ENCODE measurements at places on chromosomes 3 and 15. TPM values are rescaled to one million over a fixed set of nuclear protein-coding genes. Genes with fewer than 3 reads are reported as not detected.

DNA sequence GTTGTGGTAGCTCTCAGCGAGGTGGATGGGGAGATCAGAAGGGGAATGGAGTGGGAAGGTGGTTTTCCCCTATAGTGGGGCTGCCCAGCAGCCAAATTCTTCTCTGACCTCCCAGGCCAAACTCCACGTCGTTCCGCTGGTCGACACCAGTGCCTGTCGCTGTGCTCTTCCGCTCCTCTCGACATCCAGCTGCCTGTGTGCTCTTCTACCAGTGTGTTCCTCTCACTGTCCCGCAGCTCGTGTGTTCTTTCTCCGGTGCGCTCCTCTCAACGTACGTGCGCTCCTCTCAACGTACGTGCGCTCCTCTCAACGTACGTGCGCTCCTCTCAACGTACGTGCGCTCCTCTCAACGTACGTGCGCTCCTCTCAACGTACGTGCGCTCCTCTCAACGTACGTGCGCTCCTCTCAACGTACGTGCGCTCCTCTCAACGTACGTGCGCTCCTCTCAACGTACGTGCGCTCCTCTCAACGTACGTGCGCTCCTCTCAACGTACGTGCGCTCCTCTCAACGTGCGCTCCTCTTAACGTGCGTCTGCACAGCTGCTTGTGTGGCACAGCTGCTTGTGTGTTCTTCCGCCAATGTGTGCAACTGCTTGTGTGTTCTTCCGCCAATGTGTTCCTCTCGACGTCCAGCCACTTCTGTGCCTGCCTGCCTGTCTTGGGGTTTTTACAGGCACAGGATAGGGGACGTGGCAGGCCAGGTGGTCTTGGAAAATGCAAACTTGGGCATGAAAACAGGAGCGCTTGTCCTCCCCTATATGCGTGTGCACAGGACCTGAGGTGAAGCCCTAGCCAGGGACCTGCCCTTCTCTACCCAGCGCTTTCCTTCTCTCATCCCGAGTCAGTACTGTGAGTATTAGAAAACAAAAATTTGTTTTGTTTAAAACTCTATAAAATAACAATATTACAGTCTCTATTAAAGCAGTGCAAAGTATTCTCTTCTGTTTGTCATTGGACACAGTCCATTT lies 991.1 kb downstream of the GBE1 start:
- no peaks in the 10 kb centered on the region for H3K4me1 ChIP-seq
- DNase-seq, result no peak
- peak overlapping the region; percentile 1 for H3K4me3 ChIP-seq
- H3K36me3 ChIP-seq, result no peaks in the 10 kb centered on the region
- H3K27me3 ChIP-seq, result no peaks in the 10 kb centered on the region

Gene B3GNT5
- total RNA-seq, result 25.0 TPM

Gene NRROS
- 38.2 TPM for total RNA-seq

- H3K36me3 ChIP-seq, result no peaks in the 10 kb centered on the region
- H3K4me3 ChIP-seq, result no peak overlapping the region
- H3K27me3 ChIP-seq, result no peaks in the 10 kb centered on the region
- no peak for DNase-seq
Observed at GRCh38 chr3:76352511-76353284, 567.3 kb upstream of the ZNF717 start.

DNA sequence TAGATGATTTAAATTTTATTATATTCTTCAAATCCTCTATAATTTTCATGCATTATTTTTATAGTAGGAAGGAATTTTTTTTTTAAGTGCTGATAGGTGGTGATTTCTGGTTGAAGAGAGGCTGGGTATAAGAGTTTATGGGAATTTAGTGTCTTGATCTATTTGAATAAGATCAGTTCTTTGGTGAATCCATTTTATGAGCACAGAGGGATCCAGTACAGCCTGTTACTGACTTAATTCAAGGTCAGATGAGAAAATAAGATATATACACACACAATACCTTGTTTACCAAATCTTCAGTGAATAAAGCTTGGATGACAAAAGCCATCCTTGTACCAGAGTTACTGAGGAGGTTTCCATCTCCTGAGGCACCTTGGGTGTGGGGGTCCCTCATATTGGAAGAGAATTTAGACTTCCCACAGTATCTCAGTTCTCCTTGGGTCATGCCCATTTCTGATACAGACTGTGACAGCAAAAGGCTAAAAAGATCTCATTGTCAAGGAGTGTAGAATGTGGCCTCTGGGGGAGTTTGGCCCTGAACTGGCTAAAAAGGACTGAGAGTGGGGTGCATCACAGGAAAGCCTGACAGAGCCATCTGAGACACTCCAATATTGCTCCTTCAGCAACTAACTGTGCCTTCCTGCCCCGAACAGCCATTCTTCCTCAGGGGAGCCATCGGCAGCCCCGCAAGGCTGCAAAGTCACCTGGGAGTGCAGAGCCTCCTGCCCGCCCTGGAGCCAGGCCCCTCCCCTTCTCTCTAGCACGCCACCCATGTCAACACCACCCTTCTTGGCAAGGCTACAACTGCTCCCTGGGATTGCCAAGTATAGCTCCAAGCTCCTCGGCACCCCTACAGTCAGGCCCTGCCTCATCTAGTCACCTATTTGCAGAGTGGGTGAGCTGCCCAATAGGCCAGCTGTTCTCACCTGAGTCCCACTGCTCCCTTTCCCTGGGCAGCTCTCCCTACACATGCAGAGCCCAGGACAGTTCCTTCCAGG lies 43.1 kb upstream of the HACD2 start:
- H3K4me3 ChIP-seq, result no peak overlapping the region
- H3K4me1 ChIP-seq, result no peaks in the 10 kb centered on the region

DNA sequence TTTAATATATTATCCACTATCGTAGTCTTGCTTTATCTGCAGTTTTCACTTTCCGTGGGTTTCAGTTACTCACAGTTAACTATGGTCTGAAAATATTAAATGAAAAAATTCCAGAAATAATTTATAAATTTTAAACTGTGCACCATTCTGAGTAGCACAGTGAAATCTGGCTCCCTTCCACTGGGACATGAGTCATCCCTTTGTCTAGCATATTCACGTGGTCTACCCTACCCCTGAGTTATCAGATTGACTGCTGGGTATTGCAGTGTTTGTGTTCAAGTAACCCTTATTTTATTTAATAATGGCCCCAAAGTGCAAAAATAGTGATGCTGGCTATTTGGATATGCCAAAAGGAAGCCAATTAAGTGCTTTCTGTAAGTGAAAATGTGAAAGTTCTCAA lies 539.5 kb upstream of the AGTR1 start:
- no peaks in the 10 kb centered on the region for H3K27me3 ChIP-seq
- H3K4me1 ChIP-seq, result no peaks in the 10 kb centered on the region
- H3K36me3 ChIP-seq, result no peaks in the 10 kb centered on the region
- H3K4me3 ChIP-seq, result no peak overlapping the region
- H3K27ac ChIP-seq, result no peak overlapping the region

Gene IL5RA
- not detected for total RNA-seq

DNA sequence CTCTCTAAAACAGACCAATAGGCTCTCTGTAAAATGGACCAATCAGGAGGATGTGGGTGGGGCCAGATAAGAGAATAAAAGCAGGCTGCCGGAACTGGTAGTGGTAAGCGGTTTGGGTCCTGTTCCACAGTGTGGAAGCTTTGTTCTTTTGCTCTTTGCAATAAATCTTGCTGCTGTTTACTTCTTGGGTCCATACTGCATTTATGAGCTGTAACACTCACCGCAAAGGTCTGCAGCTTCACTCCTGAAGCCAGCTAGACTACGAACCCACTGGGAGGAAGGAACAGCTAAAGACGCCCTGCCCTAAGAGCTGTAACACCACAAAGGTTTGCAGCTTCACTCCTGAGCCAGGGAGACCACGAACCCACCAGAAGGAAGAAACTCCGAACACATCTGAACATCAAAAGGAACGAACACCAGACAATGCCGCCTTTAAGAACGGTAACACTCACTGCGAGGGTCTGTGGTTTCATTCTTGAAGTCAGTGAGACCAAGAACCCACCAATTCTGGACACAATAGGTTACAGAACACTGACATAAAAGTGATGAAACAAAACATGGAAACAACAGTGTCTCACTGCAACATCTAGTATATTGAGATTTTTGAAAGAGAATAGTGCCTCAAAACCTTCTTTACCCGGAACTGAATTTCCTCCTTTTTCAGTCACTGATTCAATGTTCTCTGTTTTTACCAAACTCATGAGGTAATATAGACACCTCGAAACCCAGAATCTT lies 28.8 kb upstream of the PLSCR2 start:
- H3K27me3 ChIP-seq, result peaks cover 6% of the 10 kb centered on the region
- peak overlapping the region; percentile 79 for H3K27ac ChIP-seq
- peaks cover 24% of the 10 kb centered on the region for H3K4me1 ChIP-seq
- peak; percentile 85 for DNase-seq

DNA sequence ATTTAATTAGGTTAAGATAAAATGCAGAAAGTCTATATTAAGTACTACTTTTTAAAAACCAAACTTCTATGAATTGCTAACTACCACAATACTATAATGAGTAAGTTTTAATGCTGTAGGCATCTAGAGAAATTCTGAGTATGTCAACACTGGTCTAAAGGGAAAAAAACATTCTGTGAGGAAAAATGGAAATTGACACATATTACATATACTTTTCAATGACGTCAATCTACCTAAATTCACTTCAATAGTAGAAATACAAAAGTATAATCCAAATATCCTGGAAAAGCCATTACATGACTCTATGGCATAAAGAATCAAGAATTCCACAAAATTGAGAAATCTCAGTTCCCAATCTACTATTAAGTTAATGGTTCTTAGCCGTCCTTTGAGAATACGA lies 2.2 kb downstream of the SECISBP2L start:
- DNase-seq, result no peak
- H3K27me3 ChIP-seq, result no peaks in the 10 kb centered on the region
- H3K27ac ChIP-seq, result no peak overlapping the region
- H3K4me3 ChIP-seq, result peak overlapping the region; percentile 98

Gene C2CD4A
- 0.05 TPM for total RNA-seq

Gene FOXB1
- total RNA-seq, result 0.68 TPM

- H3K4me1 ChIP-seq, result peaks cover 11% of the 10 kb centered on the region
- H3K4me3 ChIP-seq, result peak overlapping the region; percentile 77
- H3K36me3 ChIP-seq, result no peaks in the 10 kb centered on the region
- H3K27me3 ChIP-seq, result peaks cover 38% of the 10 kb centered on the region
Observed at GRCh38 chr15:99105514-99106341, 848 bp downstream of the SYNM start.

Gene MYRIP
- not detected for total RNA-seq

Gene CEMIP
- not detected for total RNA-seq

DNA sequence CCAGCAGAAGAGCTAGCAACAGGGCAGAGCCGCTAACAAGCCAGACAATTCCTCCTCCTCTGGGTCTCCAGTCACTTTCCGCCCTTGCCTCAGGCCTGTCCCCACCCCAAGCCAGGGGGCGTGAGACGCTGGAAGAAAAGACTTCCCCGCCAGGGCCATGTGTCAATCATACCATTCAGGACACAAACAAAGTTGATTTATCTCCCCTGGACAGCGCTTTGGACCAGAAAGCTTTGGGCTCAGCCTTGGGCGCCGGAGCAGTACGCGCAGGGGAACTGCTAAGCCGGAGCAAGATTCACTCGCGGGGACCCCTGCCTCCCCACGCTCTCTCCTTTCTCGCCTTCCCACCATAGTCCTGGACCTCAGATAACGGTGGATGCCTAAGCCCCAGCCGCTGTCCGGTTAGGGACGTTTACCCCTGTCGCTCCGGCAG lies 479 bp downstream of the LRRC2 start:
- no peak overlapping the region for H3K27ac ChIP-seq
- no peak for DNase-seq
- peaks cover 12% of the 10 kb centered on the region for H3K4me1 ChIP-seq
- H3K36me3 ChIP-seq, result no peaks in the 10 kb centered on the region

Gene RBPMS2
- not detected for total RNA-seq

DNA sequence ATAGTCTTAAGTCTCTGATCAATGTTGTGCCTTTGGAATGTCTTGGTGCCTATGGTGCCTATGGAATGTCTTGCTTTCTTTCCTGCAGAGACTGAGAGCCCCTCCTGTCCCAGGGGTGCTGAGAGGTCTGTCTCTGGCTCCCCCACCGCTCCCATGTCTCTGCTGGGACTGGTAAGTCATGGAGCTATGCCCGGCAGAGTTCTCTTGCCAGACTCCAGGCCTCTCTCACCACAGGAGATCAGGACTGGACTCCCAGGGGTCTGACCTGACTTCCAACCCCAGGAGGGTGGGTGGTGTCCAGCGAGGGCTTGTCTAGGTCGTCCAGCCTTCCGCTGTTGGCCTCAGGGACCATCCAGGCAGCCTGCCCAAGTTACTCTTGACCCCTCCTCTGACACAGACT lies 14.0 kb upstream of the CYP11A1 start:
- peaks cover 79% of the 10 kb centered on the region for H3K4me1 ChIP-seq
- H3K27ac ChIP-seq, result peak overlapping the region; percentile 82
- no peaks in the 10 kb centered on the region for H3K36me3 ChIP-seq
- no peak overlapping the region for H3K4me3 ChIP-seq
- H3K27me3 ChIP-seq, result no peaks in the 10 kb centered on the region
- no peak for DNase-seq

GRCh38 chr3:106514431-106514830 lies 645.6 kb upstream of the CBLB start:
- H3K4me1 ChIP-seq, result peaks cover 2% of the 10 kb centered on the region
- no peak overlapping the region for H3K27ac ChIP-seq
- no peaks in the 10 kb centered on the region for H3K36me3 ChIP-seq
- no peak overlapping the region for H3K4me3 ChIP-seq

DNA sequence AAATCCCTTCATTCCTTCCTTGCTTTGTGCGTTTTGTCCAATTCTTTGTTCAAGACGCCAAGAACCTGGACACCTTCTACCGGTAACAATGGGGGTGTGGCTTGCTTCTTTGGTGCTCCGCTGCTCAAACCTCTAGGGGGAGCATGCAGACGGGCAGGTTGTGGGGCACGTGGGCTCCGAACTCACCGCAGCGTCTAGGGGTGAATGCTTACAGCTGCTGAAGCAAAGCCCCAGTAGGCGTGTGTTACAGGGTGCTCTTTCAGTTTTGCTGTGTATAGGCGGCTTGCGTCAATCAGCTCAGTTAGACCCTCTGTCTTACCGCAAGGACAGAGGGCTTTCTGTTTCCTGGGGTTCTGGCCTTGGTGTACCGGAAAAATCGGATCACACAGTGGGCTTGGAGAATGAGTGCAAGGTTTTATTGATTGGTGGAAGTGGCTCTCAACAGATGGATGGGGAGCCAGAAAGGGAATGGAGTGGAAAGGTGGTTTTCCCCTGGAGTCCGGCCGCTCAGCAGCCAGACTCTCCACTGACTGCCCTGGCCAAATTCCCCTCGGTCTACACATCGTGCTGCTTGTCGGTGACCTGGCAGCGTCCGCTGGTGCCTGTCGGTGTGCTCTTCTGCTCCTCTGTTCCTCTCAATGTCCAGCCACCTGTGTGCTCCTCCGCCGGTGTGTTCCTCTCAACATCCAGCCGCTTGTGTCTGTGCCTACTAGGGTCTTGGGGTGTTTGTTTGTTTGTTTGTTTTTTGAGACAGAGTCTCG lies 1.2 kb upstream of the LRRC34 start:
- peak; percentile 93 for DNase-seq
- H3K4me3 ChIP-seq, result peak overlapping the region; percentile 92
- peak overlapping the region; percentile 91 for H3K27ac ChIP-seq
- peaks cover 7% of the 10 kb centered on the region for H3K36me3 ChIP-seq
- peaks cover 25% of the 10 kb centered on the region for H3K27me3 ChIP-seq
- H3K4me1 ChIP-seq, result peaks cover 32% of the 10 kb centered on the region

Gene ZIC1
- not detected for total RNA-seq

Gene QTRT2
- total RNA-seq, result 55.3 TPM

GRCh38 chr3:171966533-171967136 lies 72.7 kb upstream of the FNDC3B start:
- DNase-seq, result no peak
- no peaks in the 10 kb centered on the region for H3K36me3 ChIP-seq
- H3K4me3 ChIP-seq, result no peak overlapping the region
- H3K27me3 ChIP-seq, result no peaks in the 10 kb centered on the region

Gene MFN1
- 36.2 TPM for total RNA-seq

GRCh38 chr15:91965501-91966193 lies 112.1 kb downstream of the SLCO3A1 start:
- H3K27ac ChIP-seq, result no peak overlapping the region
- H3K4me1 ChIP-seq, result peaks cover 11% of the 10 kb centered on the region
- no peak overlapping the region for H3K4me3 ChIP-seq
- DNase-seq, result no peak
- peaks cover 2% of the 10 kb centered on the region for H3K27me3 ChIP-seq

Measured in activated CD4-positive, alpha-beta T cell treated with anti-CD3 and anti-CD28 coated beads, Interleukin-2, amount 10 ng/mL, durations not matched to agents 24 days and 14 days (primary cell).